ENCODE measurements at places on chromosomes 6 and 20. TPM values are rescaled to one million over a fixed set of nuclear protein-coding genes. Genes with fewer than 3 reads are reported as not detected.

DNA sequence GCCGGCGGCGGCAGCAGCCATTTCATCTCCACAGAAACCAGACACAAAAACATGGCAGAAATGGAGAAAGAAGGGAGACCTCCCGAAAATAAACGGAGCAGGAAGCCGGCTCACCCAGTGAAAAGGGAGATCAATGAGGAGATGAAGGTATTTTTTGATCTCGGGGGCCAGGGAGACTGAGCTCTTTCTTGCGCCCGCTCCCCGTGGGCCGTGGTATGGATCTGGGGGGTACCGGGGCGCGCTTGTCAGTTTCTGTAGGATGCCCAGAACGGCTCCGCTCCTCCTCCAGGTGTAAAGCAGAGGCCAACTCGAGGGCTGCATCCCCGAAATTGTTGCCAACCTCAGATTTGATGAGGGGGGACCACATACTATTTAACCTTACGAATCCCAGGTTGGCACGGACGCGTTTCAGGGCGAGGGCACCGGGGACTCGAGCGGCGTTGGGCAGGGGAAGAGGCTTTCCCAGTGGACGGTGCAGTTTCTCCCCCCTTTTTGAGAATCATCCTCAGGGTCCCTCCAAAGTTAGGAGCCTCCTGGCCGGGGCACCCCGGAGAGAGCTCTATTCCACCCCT lies 735 bp downstream of the SOBP start:
- no peak for DNase-seq

CFAP206 gene
- 1.9 TPM for total RNA-seq

DNA sequence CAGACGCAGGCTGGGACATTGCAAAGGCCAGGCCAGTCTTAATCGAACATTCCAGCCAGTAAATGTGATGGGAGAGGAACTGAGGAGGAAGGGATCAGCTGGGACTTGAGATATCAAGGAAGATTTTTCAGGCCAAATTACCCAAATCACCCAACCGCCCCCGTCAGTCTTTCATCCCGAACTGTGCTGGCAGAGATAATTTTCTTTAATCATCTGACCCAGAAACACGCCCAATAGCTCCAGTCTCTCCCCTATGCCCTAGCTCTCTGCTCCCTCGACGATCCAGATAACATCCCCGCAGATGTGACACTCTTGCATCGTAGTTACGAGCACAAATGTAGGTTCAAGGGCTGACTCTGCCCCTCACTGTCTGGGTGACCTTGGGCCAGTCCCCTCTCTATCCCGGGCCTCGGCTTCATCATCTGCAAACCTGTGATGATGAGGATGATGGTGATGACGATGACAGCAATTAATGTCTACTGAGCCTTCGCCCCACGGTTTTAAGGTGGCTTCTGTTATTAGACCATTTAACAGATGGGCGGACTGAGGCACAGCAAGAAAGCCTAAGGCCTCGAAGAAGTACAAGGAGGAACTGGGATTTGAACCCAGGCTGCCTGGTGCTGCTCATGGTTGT lies 118.6 kb downstream of the PREX1 start:
- no peak for DNase-seq

GRCh38 chr6:10626154-10626741 lies 68.2 kb downstream of the C6orf52 start:
- no peak for DNase-seq

DNA sequence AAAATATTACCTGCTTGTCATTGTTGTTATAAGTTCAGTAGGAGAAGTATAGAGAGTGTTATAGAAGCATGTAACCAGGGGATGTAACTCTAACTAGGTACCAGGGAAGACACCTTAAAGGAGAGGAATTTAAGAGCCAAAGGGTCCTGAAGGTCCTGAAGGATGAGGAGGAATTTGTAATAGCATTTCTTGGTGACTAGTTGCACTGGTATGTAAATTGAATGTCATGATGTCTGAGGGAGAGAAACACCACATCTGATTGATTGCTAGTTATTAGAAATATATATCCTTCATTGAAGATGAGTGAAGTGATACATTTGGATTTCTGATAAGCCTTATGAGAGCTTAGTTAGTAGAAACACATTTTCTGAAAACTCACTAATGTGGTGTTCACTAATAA lies 643.8 kb downstream of the RFPL4B start:
- DNase-seq: peak; percentile 20

CGAS gene
- 6.3 TPM for total RNA-seq

DNA sequence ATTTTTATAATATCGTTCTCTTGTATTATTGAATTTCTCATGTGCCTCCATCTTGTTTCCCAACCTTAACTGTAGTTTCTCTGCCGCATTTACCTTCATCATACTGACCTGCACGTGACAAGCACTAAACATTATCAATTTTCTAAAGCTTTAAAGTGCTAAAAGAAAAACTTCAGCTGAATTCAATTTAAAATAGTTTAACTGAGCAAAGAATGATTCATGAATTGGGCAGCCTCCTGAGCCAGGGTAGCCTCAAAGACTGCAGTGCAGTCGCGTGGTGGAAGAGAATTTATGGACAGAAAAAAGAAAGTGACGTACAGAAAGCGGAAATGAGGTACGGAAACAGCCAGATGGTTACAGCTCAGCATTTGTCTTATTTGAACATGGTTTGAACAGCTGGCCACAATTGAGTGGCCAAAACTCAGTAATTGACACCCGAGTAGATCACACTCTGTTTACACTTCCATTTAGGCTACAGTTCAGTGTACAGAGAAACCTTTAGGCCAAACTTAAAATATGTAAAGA lies 4.2 kb upstream of the ZDHHC14 start:
- DNase-seq: peak; percentile 56
